ENCODE measurements at places on chromosomes 6 and 20.

GRCh38 chr6:132330759-132331158 lies 70.5 kb downstream of the MOXD1 start:
- no peak for DNase-seq

DNA sequence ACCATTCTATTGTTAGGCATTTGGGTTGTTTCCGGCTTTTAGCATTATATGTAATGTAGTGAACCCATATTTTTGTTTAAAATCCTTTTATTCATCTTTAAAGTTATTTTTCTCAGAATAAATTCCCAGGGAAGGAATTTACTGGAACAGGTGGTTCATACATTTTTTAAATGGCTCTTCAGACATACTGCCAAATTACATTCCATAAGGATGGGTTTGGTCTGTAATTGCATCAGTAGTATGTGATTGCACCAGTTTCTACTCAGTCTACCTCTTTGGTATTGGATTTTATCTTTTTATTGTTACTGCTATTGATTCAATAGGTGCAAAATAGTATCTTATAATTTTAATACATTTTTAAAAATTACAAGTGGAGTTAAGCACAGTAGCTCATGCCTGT lies 27.2 kb downstream of the BRPF3 start:
- no peak for DNase-seq

GRCh38 chr6:145583753-145584152 lies 151.6 kb downstream of the EPM2A start:
- DNase-seq, result no peak

- DNase-seq, result no peak
These were observed 33.9 kb downstream of the EDN1 start for GRCh38 chr6:12324099-12324498.

DNA sequence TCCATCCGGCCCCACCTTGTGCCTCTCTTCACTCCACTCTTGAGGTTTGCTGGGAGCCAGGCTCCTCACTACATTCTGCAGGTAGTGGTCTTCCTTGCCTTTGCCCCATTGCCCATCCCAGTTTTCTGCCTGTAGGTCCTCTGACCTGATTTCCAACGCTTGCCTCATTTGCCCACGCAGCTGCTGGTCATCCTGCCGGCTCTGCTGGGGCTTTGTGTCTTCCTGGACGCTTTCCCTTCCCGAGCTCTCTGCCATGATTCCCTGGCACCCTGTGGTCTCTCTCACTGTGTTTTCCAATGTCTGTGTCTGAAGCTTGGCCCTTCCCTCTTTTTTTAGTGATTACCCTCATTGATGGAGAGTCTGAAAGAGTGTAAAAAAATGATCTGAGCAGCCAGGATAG lies 451.6 kb downstream of the UTRN start:
- no peak for DNase-seq

GRCh38 chr6:92779746-92780145 lies 639.6 kb downstream of the EPHA7 start:
- no peak for DNase-seq

- no peak for DNase-seq
These were observed 127.0 kb downstream of the PACRG start for GRCh38 chr6:162854734-162855191.

DNA sequence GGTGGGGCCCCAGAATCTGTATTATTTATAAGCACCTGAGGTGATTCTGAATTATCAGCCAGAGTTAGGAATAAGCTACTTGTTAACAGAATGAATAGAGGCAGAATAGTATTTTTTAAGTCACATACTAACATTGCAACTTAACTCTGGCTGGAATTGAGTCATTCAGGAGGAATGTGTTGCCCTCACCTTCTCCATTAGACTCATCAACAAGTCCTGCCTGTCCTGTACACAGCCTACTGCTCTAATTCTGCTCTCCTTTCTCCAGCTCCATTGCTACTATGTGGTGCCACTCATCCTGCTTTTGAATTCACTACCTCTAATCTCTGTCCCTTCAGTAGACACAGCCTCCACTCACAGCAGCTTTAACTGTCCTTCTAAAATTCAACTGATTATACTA lies 669.4 kb downstream of the DHX35 start:
- DNase-seq, result no peak

- DNase-seq, result no peak
These were observed 59.6 kb downstream of the NCOA7 start for GRCh38 chr6:125850361-125850760.

DNA sequence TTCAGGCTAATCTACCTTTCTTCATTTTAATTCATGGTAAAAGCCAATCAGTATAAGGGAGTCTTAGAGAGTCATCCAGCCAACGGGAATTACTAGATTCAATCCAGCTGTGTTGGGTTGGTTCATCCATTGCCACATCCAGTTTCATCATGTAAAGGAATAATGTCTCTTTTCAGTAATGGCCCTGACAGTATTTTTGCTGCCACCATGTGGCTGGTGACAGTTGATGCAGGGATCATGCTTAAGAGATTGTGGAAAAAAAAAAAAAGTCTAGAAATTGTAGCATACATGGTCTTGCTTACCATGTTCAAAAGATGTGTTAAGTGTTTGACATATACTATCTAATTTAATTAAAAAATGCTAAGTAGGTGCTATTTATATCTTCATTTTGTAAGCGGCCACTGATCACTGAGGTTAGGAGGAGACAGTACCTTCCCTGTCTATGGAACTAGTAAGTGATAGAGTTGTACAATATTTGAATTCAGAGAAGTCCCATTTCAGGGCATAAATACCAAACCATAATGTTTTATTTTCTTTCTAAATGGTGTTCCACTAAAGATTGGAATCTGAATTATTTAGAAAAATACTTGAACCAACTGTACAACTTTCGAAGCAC lies 135.9 kb downstream of the KHDRBS2 start:
- no peak for DNase-seq

GRCh38 chr6:113632220-113632864 lies 224.8 kb upstream of the MARCKS start:
- no peak for DNase-seq

GRCh38 chr6:67501755-67502154 lies 1133.3 kb upstream of the ADGRB3 start:
- DNase-seq, result no peak

DNA sequence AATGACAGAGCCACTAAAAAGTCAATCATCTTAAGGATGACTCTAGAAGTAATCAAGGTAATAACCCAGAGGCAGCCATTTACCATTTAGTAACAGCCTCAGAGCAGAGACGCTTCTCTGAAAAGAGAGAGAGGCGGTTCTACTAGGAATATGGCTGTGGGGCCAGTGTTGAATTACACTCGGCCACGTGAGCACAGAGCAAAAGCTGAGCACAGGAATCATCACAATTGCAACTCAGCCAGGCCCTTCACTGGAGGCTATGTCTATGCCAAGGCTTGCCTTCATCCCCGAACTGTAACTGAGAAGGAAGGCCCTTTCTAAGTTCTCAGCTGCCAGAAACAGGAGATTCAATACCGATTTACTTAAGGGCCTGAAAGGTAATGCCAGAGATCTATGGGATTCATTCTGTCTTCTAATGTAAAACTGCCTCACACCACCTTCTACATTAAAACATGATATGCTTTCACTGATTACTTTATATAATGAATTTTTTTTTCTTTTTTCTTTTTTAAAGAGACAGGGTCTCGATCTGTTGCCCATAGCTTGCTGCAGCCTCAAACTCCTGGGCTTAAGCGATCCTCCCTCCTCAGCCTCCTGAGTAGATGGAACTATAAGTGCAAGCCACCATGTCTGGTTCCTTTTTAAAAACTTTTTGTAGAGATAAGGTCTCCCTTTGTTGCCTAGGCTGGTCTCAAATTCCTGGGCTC lies 67.6 kb downstream of the NUDT3 start:
- DNase-seq, result no peak

GRCh38 chr6:22106961-22107360 lies 189.9 kb downstream of the PRL start:
- DNase-seq, result no peak

Data from activated T-helper 1 cell treated with anti-CD3 and anti-CD28 coated beads, Interleukin-2, amount 50 U/mL, for 16 hours (primary cell).